Ascending aorta (tissue), 2 donors: ENCODE measurements at places on chromosomes 5 and 9. TPM values are rescaled to one million over a fixed set of nuclear protein-coding genes. Genes with fewer than 3 reads are reported as not detected.

Gene SPINK6
- not detected for total RNA-seq

- DNase-seq, result no peak
Measured at GRCh38 chr5:143108498-143109128, 294.9 kb downstream of the NR3C1 start.

Gene ORM2
- 0.64 TPM for total RNA-seq

GRCh38 chr5:169970911-169971765 lies 9.2 kb downstream of the INSYN2B start:
- no peak for DNase-seq

Gene HEXB
- 124 TPM for total RNA-seq

Gene GPR150
- total RNA-seq, result 9.6 TPM

Gene AGXT2
- total RNA-seq, result not detected

Gene SPOCK1
- total RNA-seq, result 81.2 TPM

DNA sequence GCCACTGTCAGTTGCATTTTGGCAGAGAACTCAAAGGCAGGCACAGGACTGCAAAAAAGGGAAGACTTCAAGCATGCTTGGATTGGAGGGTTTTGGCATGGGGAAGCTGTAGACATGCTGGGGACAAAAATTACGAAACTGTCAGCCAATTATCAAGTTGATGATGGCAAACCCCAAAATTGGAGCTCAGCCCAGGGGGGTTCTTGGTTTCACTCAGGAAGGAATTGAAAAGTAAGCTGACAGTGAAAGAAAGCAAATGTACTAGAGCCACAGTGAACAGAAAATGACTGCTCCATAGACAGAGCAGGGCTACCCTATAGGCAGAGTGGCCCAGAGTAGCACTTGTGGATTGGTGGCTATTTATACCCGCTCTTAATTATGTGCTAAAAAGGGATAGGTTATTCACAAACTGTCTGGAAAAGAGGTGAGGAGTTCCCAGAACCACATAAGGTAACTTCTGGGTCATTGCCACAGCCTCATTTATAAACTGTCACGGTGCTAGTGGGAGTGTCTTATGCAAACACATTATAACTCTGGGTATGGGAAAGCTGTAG lies 14.6 kb upstream of the CFAP95 start:
- no peak for DNase-seq

- DNase-seq, result no peak
Measured at GRCh38 chr9:136726631-136727191, 14.3 kb downstream of the DIPK1B start.

Gene LOX
- 48.1 TPM for total RNA-seq

DNA sequence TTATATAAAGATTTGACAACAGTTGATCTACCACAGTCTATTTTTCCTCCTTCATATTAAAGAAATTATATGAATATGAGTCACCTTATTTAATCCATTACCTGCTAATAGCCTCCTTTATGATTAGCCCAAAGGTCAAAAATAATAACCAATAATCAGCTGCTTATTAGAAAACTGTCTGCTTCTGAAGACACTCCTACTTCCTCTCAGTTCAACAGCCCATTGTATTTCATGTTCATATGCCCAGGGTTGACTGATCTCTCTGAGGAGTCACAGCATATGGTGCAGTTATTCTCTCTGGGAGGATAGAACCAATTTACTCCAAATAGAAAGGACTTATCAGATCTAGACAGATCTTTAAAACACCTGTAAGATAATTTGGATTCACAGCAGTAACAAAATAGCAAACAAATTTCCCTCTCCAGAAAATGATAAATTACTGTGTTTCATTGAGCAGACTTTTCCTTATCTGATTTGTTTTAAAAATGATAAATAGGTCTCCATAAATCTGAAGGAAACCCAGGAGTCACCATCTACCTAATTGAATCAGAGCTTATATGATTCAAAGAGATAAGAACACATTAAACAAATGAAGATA lies 180.4 kb upstream of the ITGA1 start:
- no peak for DNase-seq

GRCh38 chr5:120852222-120852860 lies 388.2 kb downstream of the PRR16 start:
- DNase-seq, result no peak

GRCh38 chr9:109496841-109497225 lies 1.3 kb downstream of the PTPN3 start:
- no peak for DNase-seq

- no peak for DNase-seq
Measured at GRCh38 chr9:37471942-37472684, 6.9 kb upstream of the ZBTB5 start.

- DNase-seq, result no peak
Measured at GRCh38 chr9:106621313-106622163, 241.4 kb upstream of the ZNF462 start.

- DNase-seq, result no peak
Measured at GRCh38 chr5:43804041-43804440, 201.1 kb downstream of the NNT start.

Gene FCN2
- total RNA-seq, result not detected

- DNase-seq, result no peak
Measured at GRCh38 chr5:10338686-10339057, 14.8 kb upstream of the MARCHF6 start.

DNA sequence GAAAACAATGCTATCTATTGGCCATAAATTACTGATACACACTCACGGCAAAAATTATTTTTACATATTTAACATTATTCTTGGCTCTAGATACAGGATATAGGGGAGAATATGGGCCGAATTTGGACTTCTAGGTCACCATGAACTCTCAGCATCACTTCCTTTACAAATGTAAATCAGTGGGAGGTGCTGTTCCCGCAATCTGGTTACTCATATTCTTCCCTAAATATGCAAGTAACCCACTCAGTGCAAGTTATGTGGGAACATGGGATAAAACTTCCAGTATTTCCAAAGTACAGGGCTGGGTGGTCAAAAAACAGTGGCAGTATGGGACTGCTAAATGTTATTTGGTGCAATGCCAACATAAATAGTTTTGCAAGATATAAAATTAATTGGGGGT lies 145.6 kb downstream of the PPP2R2B start:
- no peak for DNase-seq

GRCh38 chr9:91147079-91147708 lies 214.5 kb downstream of the AUH start:
- no peak for DNase-seq

DNA sequence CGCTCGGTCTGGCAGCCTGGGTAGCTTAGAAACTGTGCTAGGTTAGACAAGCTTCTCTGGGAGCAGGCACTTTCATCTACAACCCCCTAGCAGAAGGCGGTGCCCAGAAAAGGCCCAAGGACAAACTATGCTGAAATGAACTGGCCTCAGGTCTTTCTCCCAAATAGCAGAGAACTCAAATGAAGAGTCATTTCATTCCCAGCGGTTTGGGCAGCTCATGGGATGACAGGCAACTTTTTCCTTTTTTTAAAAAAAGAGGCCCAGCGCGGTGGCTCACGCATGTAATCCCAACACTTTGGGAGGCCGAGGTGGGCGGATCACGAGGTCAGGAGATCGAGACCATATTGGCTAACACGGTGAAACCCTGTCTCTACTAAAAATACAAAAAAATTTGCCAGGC lies 2.5 kb downstream of the RAPGEF1 start:
- no peak for DNase-seq

Gene FIBCD1
- not detected for total RNA-seq

DNA sequence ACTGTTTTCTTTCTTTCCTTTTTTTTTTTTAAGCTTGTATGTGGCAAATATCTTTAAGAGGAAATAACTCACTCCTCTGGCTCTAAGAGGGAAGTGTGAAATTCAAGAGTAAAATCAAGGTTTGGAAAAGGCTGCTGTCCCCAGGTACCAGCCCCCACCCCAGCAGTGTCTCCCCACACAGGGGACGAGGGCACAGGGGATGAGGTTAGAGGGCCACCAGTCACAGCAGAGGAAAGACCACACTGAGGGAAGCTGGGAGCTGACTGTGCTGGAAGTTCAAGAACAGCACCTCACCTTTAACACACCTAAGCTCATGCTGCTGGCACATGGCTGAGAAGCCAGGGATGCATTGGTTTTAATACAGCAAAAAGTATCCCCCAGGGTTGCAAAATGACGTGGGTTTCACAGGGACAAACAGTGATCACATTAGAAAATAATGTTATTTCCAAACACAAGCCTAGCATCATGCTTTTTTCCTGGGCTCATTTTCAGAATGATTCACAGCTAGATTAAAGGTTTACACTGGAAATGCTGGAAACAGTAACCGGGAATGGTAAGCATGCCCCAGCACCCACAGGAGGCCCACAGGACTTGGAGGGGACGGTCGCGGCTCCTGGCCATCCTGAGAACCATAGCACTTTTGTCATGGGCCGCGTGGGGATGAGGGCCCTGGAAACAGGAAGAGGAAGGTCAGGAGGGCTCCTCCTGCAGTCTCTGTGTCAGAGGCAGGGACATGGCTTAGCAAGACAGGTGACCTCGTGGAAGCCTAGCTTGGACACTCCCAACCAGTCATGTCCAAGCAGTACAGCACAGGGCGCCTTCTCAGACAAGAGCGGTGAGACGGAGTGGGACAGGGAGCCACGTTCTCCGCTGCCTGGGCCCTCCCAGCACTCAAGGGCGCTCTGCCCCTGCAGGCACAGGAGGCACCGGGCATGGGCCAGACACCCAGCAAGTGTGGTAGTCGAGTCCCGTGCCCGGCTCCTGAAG lies 6.9 kb downstream of the LPCAT1 start:
- peak; percentile 9 for DNase-seq

Gene PCDHB10
- 0.21 TPM for total RNA-seq

DNA sequence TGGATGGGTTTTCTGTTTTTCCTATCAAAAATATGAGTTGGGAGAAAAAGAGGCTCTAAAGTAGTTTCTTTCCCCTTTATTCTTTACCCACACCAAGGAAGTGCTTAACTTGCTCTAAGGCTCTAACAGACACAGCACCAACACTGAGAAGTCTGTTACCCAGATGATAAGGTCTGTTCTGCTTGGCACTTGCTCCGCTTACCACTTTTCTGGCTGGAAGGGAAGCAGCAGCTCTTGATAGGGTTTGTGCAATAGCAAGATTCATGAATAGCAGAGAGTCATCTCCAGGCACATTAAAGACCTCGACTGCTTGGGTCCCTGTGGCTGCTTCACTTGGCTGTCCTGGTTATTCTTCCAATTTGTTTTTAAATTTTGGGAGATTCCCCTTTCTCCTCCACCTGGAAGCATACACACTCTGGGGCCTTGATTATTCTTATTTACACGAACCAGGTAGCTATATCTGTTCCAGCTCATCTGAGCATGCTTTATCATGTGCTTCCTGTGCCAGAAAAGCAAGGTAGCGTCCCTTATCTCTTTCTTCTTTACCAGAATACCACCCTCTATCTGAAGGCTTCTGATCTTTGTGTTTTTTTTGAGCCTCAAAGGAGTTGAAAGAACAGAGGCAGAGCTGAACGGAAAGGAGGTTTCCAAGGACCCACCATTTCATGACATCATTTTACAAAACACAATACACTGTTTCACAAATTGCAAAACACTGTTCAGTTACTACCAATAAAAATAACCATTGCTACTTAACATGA lies 24.8 kb downstream of the PPP3R2 start:
- no peak for DNase-seq

Gene DRD1
- 0.11 TPM for total RNA-seq
